ENCODE measurements at places on chromosomes 13 and 19.

DNA sequence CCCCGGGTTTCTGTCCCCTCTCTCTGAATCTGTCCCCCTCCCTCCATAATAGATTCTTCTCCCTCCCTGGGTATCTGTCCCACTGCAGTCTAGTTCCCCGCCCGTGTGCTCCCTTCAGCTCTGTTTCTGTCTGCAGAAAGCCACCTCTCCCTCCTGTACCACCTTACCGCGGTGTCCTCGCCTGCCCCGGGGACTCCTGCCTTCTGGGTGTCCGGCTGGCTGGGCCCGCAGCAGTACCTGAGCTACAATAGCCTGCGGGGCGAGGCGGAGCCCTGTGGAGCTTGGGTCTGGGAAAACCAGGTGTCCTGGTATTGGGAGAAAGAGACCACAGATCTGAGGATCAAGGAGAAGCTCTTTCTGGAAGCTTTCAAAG is 1.3 kb downstream of the FCGRT start:
- no peak for DNase-seq

- DNase-seq, result no peak
Observed at GRCh38 chr19:5805462-5806132, 730 bp downstream of the NRTN start.

GRCh38 chr19:15136234-15136954 is 29.2 kb downstream of the SYDE1 start:
- DNase-seq, result no peak

GRCh38 chr19:44785993-44786392 is 8.3 kb downstream of the CBLC start:
- no peak for DNase-seq

DNA sequence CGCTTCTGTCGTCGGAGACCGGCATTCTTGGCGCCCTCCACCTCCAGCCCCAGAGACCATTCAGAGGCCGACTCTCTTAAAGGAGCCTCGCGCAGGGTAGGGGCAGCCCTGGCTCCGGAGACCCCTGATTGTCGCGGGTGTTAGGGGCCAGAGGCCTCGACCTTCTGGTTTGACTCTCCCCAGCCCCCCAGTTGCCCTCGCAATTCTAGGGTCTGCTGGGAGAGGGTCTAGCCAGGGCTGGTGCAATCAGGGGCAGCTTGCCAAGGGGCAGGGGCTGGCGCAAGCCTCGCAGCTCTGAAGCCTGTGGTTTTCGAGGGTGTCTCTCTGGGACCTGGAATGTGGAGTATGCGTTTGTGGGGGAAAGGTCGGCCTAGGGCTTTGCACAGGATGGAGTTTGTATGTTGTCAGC is 1.6 kb upstream of the SLC7A10 start:
- DNase-seq, result no peak

GRCh38 chr13:97432232-97432916 is 1.6 kb upstream of the RAP2A start:
- DNase-seq, result no peak

GRCh38 chr13:40031031-40031430 is 375.6 kb downstream of the COG6 start:
- no peak for DNase-seq

DNA sequence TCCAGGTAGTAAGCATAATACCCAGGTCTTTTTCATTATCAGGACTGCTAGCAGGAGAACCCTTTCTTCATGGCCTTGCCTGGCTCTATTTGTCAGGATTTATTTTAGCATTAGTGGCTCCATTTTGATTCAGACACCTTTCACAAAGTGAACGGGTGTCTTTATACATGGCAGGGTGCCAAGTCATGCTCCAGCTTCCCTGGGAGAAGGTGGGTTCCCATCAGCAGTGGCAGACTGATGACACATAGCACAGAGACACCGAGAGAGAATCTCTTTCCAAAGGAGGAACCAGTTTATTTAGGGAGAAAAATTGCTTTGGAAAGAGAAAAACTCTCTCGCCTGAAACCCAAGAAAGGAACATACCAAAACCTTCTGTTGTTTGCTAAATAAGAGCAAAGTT is 135.3 kb upstream of the TMTC4 start:
- DNase-seq, result no peak

GRCh38 chr19:23972161-23972560 is 57.5 kb downstream of the ZNF726 start:
- DNase-seq, result no peak

DNA sequence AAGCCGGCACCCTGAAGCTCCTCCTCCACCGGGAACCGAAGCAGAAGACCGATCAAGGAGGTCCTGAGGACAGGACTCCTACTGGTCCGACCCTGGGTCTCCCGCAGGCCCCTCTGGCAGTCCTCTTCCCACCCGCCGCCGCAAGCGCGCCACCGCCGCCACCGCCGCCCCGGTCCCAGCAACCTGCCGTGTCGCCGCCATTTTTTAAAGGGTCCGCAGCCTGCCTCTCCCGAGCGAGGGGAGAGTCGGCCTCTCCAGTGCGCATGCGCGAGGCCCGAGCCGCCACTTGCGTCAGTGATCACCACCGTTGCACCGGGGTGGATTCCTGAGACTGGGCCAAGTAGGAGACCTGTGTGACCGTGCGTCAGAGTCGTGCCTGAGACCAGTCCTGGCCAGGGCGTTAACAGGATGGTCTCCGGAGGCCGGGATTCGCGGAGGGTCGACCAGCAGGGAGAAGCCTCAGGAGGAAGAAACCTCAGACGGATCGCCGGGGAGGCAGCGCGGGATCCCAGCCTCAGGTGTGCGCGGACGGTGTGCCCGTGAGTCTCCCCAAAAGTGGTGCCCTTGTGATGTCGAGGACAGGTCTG is 51.6 kb downstream of the ZNF146 start:
- DNase-seq, result no peak
